Hematopoietic multipotent progenitor cell treated with erythropoietin and hydrocortisone succinate and interleukin-3 and kit ligand, for 4 days (in vitro differentiated cells): ENCODE measurements at places on chromosomes 6 and 20.

DNA sequence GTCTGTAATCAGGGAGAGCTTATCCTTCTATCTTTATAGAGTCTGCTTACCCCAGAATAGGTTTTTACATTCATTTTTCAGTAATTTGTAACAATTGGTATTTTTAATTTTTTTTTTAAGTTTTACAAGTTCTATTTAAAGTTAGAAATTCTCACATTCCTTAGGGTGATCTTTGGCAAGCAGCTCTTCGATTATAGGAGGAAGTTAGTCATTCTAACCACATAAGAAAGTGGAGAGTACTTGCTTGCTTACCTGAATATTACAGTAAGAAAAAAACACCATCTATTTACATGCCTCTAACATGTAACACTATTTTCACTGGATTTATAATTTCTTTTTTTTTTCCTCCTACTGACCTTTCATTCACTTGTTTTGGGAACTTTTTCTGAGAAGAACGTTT, 6.7 kb downstream of the TSHZ2 start:
- DNase-seq = no peak

GRCh38 chr6:168615837-168616236, 174.9 kb downstream of the SMOC2 start:
- no peak for DNase-seq

- DNase-seq = no peak
Observed at GRCh38 chr6:128710315-128710714, 172.6 kb upstream of the LAMA2 start.

DNA sequence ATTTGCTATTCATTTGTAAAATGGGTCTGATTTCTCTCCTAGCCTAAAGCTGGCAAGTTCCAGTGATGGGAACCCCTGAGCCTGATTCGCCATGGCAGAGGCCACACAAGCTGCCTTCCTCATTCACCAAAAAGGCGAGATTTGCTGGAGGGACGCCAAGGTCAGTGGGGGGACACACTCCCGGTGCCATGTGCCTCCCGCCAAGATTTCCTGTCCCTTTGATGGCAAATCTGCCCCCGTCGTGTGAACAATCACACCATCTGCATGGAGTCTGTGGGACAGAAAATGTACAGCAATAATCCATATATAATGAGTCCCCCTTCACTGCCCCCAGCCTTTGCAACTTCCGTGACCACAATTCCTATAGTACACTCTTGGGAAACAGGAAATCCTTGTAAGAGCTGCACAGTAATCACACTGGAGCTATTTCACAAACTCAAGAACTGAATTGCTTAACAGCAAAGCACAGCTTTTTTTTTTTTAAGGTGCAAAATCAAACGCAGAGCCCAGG, 15.7 kb upstream of the IGF2R start:
- DNase-seq = peak; percentile 64

GRCh38 chr6:137727216-137727765, 139.8 kb upstream of the TNFAIP3 start:
- DNase-seq = no peak

DNA sequence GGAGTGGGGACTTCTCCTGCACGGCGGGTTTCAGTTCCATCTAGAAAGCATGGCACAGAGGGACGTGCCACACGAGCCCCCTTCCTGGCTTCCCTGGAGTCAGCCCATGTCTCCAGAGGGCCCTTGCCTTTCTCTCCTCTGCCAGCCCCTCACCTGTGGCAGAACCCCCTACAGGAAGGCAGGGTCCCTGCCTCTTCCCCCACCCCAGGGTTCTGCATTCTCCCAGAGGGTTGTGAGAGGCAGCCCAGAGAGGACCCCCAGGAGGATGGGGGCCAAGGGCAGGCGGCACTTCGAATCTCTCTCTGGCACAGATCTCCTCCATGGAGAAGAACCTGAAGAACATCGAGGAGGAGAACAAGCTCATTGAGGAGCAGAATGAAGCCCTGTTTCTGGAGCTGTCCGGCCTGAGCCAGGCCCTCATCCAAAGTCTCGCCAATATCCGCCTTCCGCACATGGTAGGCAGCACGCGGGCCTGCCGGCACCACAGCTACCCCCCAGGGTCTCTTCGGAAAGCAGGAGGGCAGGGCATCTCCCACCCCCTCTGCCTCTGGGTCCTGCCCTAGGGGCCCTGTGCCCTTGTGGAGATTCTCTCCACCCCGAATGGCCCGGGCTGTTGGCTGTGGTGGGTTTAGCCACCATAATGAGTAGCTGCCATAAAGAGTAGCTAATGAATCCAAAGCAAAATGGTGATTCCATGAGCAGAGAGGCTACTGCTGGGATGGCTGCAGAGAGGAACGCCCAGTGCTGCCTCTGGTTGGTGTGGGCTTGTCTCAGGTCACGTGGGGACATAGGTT, 15.9 kb upstream of the PCMTD2 start:
- DNase-seq = no peak

DNA sequence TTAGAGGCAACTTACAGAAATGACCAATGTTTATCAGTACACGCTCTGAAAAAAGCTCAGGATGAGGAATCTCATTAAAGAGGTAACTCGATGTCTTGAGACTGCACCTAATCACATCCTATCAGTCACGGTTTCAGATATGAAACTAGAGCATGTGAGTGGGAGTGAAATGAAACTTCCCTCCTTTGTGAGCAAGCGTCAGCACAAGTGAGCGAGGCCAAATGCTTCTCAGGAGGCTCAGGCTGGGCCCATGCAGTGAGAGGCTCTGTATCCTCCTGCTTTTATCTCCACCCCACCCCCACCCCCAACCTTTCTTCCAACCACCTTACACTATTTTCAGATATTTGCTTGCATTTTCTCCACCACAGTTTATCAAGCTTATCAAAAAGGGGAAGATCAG, 140.8 kb upstream of the RIMS1 start:
- DNase-seq = no peak

DNA sequence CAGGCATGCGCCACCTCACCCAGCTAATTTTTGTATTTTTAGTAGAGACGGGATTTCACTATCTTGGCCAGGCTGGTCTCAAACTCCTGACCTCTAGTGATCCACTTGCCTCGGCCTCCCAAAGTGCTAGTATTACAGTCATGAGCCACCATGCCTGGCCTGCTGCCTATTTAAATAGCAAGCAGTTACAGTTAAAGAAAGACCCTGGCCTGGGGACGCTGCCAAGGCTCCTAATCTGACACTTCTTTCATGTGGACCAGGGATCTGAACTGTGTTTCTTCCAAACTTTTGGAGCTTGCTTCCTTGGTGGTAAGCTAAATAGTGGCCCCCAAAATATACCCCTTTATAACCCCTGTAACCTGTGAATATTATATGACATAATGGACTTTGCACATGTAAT, 15.3 kb downstream of the PPARD start:
- no peak for DNase-seq

- DNase-seq = no peak
Observed at GRCh38 chr6:117456250-117456649, 26.2 kb upstream of the DCBLD1 start.

DNA sequence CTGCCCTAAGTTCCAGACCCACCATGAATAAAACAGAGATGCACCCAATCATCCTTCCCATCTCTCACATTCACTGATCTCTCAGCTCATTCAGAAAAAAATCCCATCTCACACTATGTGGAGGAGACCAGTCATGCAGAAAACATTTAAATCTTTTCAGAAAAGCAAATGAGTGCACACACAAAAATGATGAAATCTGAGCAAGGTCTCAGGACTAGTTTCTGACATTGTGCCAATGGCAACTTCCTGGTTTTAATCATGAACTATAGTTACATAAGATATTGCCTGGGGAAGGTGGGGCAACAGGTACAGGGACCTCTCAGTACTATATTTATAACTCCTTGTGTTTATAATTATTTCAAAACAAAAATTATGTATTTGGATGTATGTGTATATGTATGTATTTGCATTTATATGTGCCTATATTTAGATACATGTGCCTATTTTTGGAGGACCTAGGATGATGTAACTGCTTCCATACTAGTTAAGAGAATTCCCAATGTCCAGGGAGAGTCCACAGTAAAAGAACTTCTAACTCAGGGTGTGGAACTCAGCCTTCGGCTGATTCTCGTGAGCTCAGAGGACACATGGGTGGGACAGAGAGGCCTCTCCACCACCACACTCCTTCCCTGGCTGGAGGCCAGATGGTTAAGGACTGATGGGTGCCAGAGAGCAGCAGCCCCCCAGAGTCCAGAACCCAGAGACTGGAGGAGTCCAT, 71.7 kb upstream of the MAP3K4 start:
- peak; percentile 24 for DNase-seq

GRCh38 chr20:53556267-53556897, 37.3 kb downstream of the ZNF217 start:
- DNase-seq = no peak

- DNase-seq = no peak
Observed at GRCh38 chr20:2183381-2183780, 81.8 kb downstream of the STK35 start.

DNA sequence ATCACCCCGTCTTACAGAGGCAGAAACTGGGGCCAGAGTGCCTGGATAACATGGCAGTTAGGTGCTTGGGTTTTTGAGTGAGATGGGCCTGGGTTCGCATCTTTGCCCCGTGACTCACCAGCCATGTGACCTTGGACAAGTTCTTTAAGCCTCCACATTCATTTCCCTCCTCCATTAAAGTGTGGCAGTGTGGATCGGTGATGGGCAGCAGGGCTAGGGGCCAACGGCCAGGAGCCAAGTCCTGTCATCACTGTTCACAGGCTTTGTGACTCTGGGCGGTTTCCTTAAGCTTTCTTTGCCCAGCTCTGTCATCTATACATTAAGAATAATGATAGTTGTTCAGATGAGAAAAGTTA, 85.5 kb upstream of the PMEPA1 start:
- DNase-seq = no peak

DNA sequence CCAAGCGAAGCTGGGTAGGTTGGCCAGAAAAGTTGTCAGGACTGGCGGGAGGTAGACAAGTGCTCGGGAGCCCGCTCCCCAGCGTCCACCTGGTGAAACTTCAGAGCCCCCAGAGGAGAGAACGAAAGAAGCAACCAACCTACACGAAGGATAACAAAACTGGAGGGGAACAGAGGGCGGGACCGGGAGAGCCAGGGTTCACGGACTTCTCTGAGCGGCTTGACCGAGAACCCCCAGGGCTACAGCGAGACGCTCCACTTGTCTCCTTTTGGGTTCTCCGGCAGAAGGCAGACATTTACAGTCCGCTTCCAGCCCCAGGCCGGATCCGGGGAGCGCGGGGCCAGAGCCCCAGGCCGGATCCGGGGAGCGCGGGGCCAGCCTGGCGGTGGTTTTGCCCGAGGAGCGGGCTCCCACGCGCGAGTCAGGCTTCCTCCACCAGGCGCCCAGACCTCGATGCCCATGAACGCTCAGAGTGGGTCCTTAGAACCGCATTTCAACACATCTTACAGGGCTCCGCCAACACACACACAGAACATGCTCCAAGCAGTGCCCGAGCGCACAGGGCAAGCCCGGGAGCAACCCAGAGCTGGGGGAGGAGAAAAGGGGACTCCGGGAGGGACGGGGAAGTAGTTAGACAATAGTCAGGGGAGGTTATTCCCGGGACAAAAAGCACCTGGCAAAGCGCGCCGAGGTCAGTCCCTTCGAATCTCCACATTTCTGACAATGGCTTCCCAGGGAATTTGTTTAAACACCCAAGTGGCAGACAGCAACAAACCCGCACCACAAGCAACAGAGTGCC, 1.1 kb downstream of the PTPRK start:
- DNase-seq = peak; percentile 13

DNA sequence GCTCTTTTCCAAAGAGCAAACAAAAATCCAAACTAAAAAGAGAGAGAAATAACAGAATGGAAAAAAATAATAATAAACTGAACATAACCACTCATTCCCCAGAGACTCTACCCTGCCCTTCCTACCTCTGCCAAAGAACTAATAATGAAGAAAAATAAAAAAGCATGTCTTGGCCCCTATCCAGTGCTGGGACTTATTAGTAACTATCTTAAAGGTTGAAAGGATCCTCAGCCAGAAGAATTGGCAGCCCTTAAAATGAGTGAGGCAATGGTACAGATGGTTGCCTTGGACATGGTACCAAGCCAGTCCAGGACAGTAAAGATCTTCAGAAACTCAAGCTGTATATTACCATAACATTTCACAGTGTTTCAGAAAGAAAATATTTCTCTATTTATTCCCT, 279.3 kb downstream of the HACE1 start:
- no peak for DNase-seq

- peak; percentile 81 for DNase-seq
Observed at GRCh38 chr6:30450909-30451841, 38.1 kb upstream of the HLA-E start.

DNA sequence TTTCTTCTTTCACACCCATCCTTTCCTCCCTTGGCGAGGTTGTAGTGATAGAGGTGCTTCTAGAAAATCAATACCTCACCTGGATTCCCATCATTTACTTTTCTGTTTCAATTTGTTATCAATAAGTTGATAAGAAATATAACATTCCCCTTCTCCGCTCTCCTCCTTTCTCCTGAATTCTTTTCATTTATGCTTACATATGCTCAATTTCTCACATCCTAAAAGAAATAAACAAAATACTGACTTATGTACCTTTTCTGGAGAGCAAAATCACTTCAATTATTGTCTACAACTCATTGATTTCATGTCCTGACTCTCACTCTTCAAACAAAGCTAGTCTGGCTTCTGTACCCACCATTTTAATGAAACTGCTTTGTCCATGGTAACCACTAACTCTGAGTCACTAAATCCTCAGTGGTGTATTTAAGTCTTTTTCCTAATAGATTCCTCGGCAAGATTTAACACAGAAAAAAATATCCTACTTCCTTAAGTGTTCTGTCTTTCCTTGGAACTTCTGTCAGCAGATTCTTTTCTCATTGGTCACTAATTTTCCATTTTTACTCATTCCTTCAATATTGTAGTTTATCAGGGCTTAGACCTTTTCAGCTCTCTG, 289.6 kb downstream of the RFPL4B start:
- no peak for DNase-seq

GRCh38 chr6:135667691-135668455, 170.3 kb upstream of the AHI1 start:
- DNase-seq = no peak

DNA sequence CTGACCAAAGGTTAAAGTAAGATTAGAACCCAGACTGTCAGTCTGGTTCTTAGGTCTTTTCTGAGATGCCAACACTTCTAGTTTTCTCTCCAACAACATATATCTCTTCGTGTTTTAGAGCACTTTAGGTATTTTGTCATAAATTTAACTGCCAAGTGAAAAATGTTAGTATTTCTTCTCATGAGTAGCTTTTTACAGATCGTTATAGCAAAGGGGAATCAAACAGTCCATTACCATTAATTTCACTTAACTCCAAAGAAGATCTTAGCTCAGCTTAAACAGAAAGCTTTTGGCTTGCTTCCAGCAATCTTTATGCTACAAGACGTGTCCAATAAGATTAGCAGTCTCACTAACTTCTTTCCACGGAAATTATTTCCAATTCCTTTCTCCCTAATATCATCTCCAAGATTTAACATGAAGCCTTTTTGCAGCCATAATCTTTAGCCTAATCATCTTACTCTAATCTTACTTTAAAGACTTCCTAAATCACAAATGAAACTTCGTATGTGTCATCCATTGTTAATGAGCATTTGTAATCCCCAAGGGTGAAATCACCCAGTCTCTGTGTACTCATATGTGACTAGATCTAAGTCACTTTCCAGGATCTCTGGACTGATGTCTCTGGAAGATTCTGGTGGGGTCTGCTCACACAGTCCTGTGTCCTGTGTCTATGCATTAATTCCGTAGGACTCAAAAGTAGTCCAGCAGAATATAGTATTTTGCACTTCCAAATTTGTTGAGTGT, 38.7 kb downstream of the MOXD1 start:
- DNase-seq = no peak
